Urinary bladder (tissue), 4 donors: ENCODE measurements at places on chromosomes 12 and 14.

- no peak for DNase-seq
Observed at GRCh38 chr12:47808574-47809365, 10.9 kb downstream of the HDAC7 start.

DNA sequence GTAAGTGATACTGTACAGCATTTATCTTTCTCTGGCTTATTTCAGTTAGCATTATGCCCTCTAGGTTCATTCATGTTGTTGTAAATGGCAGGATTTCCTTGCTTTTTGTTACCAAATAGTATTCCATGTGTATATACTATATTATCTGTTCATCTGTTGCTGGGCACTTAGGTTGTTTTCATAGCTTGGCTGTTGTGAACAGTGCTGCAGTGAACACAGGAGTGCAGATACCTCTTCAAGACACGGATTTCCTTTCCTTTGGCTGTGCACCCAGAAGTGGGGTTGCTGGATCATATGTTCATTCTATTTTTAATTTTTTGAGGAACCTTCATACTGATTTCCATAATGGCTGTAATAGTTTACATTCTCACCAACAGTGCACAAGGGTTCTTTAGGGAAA, 21.5 kb downstream of the EP400 start:
- no peak for DNase-seq

- no peak for DNase-seq
Observed at GRCh38 chr14:101404426-101405170, 156.7 kb upstream of the DIO3 start.

- DNase-seq, result no peak
Observed at GRCh38 chr14:58109744-58110143, 42.3 kb downstream of the ARMH4 start.

- no peak for DNase-seq
Observed at GRCh38 chr12:87923361-87923760, 105.8 kb downstream of the C12orf50 start.

DNA sequence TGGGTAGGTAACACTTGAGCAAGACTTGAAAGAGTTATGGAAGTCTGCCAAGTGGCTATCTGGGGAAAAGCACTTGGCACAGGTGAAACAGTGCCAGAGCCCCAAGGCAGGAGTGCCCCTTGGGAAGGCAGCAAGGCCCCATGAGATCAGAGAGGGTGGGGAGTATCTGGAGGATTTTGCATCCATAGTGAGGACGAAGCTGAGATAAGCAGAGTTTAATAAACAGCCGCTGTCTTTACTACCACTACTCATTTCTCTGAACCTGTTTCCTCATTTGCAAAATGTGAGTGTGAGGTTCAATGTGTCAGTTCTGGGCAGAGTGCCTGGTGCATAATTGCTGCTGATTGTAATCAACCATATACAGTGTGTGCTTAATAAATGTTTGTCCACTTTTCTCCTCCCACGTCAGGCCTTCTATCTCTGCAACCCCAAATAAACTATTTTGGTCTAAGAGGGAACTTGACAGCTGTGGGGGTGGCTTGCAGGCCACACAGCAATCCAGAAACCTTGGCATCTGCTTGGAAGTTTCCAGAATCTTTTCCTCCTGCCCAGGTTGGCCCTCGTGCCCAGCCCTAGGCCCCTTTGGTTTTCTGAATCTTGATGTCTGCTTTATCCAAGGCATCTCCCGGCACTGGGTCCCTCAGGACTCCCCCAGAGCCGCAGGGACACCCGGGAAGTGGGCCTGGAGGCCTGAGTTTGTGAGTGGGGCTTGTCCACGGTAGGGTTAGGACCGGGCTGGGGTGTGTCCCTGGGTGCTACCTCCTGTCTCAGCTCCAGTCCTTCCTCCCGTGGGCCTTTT, 4.5 kb downstream of the ABCB9 start:
- no peak for DNase-seq

DNA sequence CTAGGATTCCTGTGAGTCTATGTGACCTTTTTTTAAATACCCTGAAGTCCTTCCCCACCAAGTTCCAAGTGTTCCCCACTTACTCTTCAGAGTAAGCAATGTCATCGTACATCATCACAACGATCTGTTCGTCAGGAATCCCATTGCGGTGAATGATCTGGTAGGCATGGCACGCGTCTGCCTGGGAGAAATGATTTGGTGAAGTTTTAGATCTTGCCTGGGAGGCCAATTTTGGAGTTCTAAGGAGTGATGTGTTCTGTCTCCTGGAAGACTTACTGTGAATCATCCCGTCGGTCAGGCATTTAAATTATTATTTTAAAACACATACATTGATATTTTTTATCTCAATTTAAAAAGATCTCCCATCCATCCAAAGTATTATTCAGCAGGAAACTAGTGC, 29.8 kb downstream of the LGMN start:
- DNase-seq, result no peak

- DNase-seq, result no peak
Observed at GRCh38 chr14:76134231-76134630, 17.5 kb upstream of the GPATCH2L start.

GRCh38 chr12:43957732-43958372, 122.0 kb downstream of the TMEM117 start:
- DNase-seq, result peak; percentile 21

GRCh38 chr12:52916216-52916615, 11.3 kb upstream of the KRT8 start:
- no peak for DNase-seq

GRCh38 chr12:115999582-115999981, 277.9 kb downstream of the MED13L start:
- DNase-seq, result no peak

DNA sequence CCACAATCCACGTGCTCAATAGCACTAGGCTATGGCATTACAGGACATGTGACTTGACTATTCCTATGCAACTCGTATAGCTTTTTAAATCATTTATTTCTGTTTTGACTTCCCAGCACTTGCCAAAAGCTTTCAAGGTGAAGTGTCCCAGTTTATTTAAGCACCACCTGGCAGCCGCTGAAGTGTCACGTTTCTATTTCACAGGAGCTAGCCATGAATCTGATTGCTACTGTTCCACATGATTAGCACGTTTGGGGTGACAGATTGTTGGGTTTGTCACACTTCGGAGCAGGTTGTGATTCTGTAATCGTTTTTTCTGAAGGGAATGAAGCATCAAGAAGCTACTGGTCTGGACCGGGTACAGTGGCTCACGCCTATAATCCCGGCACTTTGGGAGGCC, 39.9 kb upstream of the BICDL1 start:
- no peak for DNase-seq

- no peak for DNase-seq
Observed at GRCh38 chr14:42994051-42994736, 1387.5 kb downstream of the LRFN5 start.

DNA sequence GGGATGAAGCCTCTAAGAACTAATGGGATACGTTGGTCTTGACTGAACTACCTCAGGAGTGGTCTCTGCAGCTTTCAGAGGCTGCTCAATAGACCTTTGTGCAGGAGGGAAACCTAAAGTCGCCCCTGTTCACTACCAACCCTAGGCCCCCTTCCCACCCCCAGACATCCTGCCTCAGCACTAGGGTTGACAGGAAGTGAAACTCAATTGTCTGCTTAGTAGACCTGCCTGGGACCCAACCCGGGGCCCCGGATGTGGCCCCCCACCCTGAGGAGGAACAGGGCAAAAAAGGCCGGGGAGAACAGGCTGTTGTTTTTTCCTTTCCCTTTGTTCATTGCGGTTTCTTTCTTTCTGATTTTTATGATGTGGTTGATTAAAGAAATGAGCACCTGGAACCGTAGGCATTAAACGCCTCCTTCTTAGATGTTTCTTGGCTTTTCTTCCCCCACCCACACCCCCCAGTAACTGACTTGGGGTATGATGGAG, 1.6 kb upstream of the DGKA start:
- no peak for DNase-seq

GRCh38 chr12:5901416-5901815, 43.6 kb downstream of the ANO2 start:
- DNase-seq, result no peak

DNA sequence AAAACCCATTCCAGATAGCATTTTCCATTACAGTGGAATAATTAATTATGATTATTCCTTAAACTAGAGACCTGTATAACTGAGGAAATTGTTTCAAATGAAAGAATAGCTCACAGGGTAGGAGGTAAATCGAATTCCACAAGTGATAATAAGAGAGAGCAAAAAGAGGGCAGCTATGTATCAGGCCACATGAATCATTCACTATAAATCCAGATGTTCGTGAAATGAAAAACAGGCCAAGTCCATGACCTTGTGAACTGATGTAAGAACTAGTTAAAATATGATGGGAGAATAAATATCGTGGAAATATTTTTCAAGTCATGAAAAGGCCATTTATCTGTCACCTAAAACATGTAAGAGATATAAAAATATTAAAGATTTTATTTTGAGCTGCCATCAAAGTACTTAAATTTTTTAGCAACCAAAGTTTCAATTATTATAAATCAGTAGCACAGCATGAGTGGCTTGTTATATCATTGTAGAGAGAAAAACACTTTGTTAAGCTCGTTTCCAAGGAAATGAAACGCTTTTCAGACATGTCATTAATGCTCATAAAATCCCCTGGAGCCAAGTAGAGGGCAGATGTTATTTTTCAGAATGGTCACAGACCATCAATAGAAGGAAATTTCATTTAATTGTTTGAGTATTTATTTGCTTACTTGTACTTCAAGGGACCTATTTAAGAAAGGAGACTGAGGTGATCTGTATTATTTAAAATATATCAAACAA, 120.6 kb upstream of the CDKN3 start:
- no peak for DNase-seq

- DNase-seq, result no peak
Observed at GRCh38 chr12:2924019-2924418, 33.3 kb downstream of the TULP3 start.

GRCh38 chr12:3759878-3760277, 7.0 kb upstream of the CRACR2A start:
- DNase-seq, result no peak

DNA sequence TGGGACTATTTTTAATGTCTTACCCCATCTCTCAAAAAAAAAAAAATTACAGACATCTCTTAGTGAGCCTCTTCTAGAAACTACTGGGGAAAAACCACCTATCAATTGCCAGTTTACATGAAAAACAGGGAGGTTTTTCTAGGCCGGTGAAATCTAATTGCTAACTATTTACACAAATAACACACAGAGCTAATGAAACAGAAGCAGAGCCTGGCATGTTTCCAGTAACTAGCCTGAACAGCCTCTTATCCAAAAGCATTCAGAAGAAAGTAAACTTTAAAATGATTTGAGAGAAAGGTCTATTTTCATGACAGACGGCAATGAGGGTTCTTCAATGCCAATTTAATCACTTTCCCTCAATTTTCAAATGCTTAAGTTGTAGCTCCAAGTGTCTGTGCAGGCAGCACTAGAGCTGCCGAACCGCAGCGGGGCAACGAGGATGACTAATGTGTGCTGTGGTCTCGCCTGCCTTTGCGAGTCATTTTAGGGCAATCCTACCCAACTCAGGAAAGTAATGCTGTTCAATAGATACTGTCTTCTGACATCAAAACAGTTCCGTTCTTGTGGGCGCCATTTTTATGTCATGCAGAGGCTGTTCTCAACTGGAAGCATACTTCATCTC, 84.6 kb downstream of the SETD3 start:
- DNase-seq, result no peak

- no peak for DNase-seq
Observed at GRCh38 chr12:108853981-108854446, 3.4 kb downstream of the SSH1 start.

DNA sequence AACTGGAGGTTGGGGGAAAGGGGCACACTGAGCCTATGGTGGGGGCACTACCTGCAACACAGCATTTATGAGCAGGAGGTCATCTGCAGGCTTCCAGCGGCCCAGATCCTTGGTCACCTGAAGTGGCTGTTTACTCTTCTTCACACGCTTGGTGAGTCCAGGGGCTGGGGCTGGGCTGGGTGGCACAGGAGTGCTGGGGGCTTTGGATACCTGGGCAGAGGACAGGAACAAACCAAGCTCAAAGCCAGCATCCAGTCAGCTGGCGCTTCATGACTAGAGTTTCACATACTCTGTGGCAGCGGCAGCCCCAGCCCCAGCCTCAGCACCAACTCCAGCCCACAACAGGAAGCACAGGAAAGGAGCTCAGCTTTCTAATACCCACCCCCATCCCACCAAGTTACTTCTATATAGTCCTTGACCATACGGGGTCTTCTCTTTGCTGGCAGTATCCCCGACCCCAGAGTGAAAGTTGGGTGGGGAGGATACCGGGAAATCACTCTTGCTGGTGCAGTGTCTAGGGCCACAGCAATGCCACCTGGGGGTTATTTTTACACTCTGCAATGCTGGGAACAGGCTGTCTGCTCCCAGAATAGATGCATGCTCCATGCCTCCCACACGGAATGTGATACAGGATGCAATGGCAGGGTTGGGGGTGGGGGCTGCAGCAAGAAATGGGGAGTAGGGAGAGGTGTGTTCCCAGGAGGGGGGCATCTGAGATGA, 3.1 kb downstream of the MCRS1 start:
- DNase-seq, result no peak

- DNase-seq, result no peak
Observed at GRCh38 chr12:93098077-93098476, 169.0 kb upstream of the EEA1 start.

DNA sequence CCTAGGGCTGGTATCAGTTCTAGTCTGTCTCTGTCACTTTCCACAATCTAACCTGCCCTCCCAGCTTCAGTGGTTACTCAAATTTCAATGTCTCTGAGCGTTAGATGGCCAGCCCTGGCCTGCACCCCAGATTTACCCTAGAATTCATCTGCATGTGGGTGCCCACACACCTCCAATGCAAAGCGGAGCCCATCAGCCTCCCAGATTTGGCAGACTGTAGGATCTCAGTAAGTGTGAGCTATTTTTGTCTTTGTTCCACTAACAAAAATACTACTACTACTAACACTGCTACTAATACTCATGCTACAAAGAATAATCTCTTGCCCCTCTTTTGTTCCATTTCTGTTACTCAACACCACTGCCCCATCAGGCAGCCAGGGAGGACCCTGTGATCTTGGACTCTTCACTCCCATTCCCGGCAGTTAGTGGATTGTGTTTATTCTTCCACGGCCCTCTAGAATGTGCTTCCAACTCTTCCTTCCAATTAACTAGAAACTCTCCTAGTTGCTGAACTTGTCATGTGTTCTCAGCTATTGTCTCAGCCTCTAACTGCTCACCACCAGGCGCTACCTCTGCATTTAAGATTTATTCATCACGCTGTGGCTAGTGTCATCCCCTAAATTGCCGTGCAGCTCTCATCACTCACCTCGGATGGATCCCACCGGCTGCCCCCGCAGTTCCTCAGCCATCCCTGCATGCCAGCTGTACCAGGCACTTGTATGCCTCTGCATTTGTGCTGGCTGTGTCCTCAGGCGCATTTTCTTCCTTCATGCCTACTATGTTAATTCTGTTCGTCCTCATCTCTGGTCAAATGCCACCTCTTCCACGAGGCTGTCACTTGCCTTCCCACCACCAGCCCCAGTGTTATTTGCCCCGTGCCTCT, 150.6 kb upstream of the HIF1A start:
- no peak for DNase-seq

GRCh38 chr12:50111395-50111692, 692 bp upstream of the COX14 start:
- no peak for DNase-seq
